T-cell (primary cell): ENCODE measurements at places on chromosomes 13 and 19. TPM values are rescaled to one million over a fixed set of nuclear protein-coding genes. Genes with fewer than 3 reads are reported as not detected.

TEX26 gene
- not detected for total RNA-seq

DNA sequence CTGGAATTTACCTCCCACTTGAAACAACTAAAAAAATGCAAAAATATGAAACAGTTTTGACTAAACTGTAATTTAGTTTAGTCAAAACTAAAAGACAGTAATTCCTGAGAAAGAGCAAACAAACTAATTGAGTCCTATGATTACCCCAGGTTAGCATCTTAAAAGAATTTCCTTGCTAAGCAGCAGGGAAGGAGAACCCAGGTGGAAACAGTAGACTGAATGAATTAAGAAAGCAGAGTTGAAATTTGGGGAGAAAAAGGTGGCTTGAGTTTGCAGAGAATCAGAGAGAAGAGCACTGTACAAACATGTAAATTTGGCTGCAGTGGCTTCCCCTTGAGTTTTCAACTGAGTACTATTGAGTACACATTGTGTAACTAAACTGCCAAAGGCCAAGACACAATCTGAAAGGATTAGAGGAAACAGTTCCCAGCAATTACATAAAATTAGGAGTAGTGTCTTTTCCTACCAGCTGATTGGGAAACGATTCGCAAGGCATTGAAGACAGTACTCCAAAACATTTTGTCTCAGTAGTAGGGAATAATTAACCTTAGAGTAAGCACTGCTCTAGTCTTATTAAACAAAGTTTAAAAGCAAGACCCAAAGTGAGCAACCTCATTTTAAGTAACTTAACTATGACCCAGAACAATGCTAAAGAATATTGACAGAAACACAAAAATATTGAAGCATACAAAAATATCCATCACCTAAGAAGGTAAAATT is 820.5 kb downstream of the DACH1 start:
- H3K4me3 ChIP-seq: no peak overlapping the region
- H3K27me3 ChIP-seq: no peaks in the 10 kb centered on the region
- DNase-seq: no peak
- H3K27ac ChIP-seq: no peak overlapping the region
- no peaks in the 10 kb centered on the region for H3K36me3 ChIP-seq

GRCh38 chr13:87607266-87607665 is 63.9 kb upstream of the SLITRK5 start:
- no peak overlapping the region for H3K27ac ChIP-seq
- DNase-seq: no peak
- no peaks in the 10 kb centered on the region for H3K4me1 ChIP-seq
- H3K27me3 ChIP-seq: no peaks in the 10 kb centered on the region

DNA sequence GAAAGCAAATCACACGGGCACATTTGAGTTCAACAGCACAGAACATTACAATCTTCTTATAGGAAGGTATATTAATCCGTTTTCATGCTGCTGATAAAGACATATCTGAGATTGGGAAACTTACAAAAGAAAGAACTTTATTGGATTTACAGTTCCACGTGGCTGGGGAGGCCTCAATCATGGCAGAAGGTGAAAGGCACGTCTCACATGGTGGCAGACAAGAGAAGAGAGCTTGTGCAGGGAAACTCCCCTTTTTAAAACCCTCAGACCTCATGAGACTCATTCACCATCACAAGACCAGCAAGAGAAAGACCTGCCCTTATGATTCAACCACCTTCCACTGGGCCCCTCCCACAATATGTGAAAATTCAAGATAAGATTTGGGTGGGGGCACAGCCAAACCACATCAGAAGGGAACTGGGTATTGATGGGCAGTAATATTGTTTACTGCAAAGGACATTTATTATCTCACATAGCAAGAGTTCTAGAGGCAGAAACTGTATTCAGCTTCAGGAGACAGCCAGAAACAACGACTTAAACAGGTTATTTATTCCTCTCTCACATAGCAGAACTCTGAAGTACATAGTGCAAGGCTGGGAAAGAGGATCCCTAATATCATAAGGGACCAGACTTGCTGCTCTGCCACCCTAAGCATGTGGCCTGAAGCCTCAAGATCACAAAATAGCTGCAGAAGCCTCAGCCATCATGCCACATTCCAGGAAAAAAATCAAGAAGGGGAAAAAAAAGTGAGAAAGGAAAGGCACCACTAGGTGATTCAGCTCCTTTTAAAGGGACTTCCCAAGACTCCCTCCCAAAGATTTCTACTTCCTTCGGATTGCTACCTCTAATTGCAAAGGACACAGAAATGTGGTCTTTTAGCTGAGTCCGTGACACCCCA is 23.1 kb downstream of the FXYD5 start:
- peaks cover 19% of the 10 kb centered on the region for H3K4me1 ChIP-seq
- H3K27ac ChIP-seq: no peak overlapping the region
- no peak for DNase-seq
- no peaks in the 10 kb centered on the region for H3K27me3 ChIP-seq

ATP4B gene
- not detected for total RNA-seq

DNA sequence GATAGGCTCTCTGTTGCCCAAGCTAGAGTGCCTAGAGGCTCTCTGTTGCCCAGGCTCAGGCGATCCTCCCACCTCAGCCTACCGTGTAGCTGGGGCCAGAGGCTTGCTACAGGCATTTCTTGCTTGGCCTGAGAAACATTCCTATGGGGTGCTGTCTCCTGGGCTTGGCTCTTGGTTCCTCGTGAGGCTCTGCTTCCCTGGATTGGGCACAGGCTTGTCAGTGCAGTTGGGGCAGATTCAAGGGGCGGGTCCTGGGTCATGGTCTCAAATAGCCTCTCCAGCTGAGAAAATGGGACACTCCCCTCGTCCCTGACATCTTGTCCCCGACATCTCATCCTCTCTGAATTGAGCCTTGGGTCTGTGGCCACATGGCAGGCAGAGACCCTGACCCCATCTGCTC is 4.9 kb downstream of the TSSK6 start:
- H3K36me3 ChIP-seq: peaks cover 28% of the 10 kb centered on the region
- no peak overlapping the region for H3K4me3 ChIP-seq
- H3K4me1 ChIP-seq: peaks cover 17% of the 10 kb centered on the region
- no peak overlapping the region for H3K27ac ChIP-seq
- H3K27me3 ChIP-seq: no peaks in the 10 kb centered on the region

CRB3 gene
- 6.1 TPM for total RNA-seq

GRCh38 chr13:20451397-20451796 is 74.3 kb downstream of the CRYL1 start:
- no peak for DNase-seq
- H3K4me1 ChIP-seq: no peaks in the 10 kb centered on the region
- H3K27ac ChIP-seq: no peak overlapping the region
- H3K36me3 ChIP-seq: no peaks in the 10 kb centered on the region
- no peak overlapping the region for H3K4me3 ChIP-seq

GPC5 gene
- total RNA-seq: 0.28 TPM

DNA sequence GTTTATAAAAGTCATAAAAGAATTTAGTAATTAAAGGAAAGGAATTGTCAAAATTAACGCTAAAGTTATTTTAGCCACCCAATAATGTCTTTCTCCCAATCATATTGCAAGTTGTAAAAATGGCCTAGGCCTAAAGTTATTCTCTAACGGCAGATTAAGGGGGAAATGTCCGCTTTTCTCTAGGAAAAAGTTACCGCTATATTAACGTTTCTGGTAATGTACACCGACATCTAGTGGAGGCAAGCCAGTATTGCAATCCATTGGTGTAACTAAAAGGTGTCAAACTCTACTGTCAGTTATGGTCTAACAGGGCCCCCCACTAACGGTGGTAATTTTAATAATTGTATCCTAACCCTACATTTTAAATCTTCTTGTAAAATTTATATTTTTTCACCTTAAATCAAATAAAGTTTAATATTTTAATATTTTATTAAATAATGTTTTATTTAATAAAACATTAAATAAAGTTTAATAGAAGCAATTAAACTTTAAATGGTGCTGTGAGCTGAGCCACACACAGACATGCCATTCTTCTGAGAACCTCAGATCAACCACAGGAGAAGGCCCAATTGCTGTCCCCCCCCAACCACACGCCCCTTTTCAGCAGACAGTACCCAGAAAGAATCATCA is 35.9 kb upstream of the ZSCAN5A start:
- H3K27me3 ChIP-seq: no peaks in the 10 kb centered on the region
- no peaks in the 10 kb centered on the region for H3K36me3 ChIP-seq
- no peak overlapping the region for H3K4me3 ChIP-seq
- H3K4me1 ChIP-seq: no peaks in the 10 kb centered on the region
- H3K27ac ChIP-seq: no peak overlapping the region

PRRG2 gene
- total RNA-seq: 0.37 TPM

DNA sequence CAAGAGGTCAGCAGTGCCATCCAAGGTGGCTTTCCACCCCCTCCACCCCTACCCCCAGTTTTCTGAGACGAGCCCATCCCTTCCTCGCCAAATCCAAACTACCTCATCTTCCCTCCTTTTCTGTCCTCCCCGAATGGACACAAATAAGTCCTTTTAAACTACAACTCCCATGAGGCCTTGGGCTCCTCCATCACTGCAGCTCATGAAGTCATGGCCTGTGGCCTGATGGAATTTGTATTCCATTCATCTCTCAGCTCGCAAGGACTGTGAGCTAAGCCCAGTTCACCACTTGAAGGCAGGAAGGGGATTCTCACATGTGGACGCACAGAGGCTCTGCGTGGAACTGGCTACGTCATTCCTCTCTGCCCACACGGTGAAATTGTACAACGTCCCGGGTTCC is 12.5 kb downstream of the PTPRH start:
- H3K27me3 ChIP-seq: peaks cover 58% of the 10 kb centered on the region
- no peaks in the 10 kb centered on the region for H3K36me3 ChIP-seq
- H3K4me3 ChIP-seq: no peak overlapping the region

GRCh38 chr13:50125304-50125553 is 110.0 kb downstream of the KCNRG start:
- H3K36me3 ChIP-seq: peaks cover 3% of the 10 kb centered on the region
- H3K27ac ChIP-seq: peak overlapping the region; percentile 96
- peaks cover 37% of the 10 kb centered on the region for H3K27me3 ChIP-seq
- DNase-seq: no peak
- peak overlapping the region; percentile 87 for H3K4me3 ChIP-seq

C13orf46 gene
- 18.4 TPM for total RNA-seq

HSH2D gene
- 37.0 TPM for total RNA-seq

GRCh38 chr13:85995788-85996418 is 196.7 kb upstream of the SLITRK6 start:
- no peak overlapping the region for H3K4me3 ChIP-seq
- H3K4me1 ChIP-seq: no peaks in the 10 kb centered on the region
- H3K36me3 ChIP-seq: no peaks in the 10 kb centered on the region
- H3K27me3 ChIP-seq: no peaks in the 10 kb centered on the region
- H3K27ac ChIP-seq: no peak overlapping the region

PALM gene
- total RNA-seq: not detected

GRCh38 chr19:18762125-18763023 is 28.7 kb downstream of the COMP start:
- no peaks in the 10 kb centered on the region for H3K36me3 ChIP-seq
- DNase-seq: no peak
- H3K4me3 ChIP-seq: no peak overlapping the region
- H3K27me3 ChIP-seq: no peaks in the 10 kb centered on the region
- no peaks in the 10 kb centered on the region for H3K4me1 ChIP-seq

- H3K4me1 ChIP-seq: no peaks in the 10 kb centered on the region
- H3K36me3 ChIP-seq: no peaks in the 10 kb centered on the region
- H3K4me3 ChIP-seq: no peak overlapping the region
- DNase-seq: no peak
- H3K27me3 ChIP-seq: no peaks in the 10 kb centered on the region
Observed at GRCh38 chr19:38743394-38744297, 628 bp downstream of the CAPN12 start.

- H3K4me1 ChIP-seq: no peaks in the 10 kb centered on the region
- H3K4me3 ChIP-seq: no peak overlapping the region
- no peaks in the 10 kb centered on the region for H3K27me3 ChIP-seq
- H3K27ac ChIP-seq: no peak overlapping the region
- H3K36me3 ChIP-seq: no peaks in the 10 kb centered on the region
Observed at GRCh38 chr13:41833201-41833600, 127.7 kb downstream of the VWA8 start.

GRCh38 chr13:110047496-110047895 is 259.5 kb downstream of the COL4A1 start:
- H3K27ac ChIP-seq: no peak overlapping the region
- H3K4me3 ChIP-seq: no peak overlapping the region
- H3K27me3 ChIP-seq: no peaks in the 10 kb centered on the region

DZIP1 gene
- 0.12 TPM for total RNA-seq

BCAM gene
- 0.39 TPM for total RNA-seq

ZNF382 gene
- total RNA-seq: 10.4 TPM

FREM2 gene
- total RNA-seq: 0.03 TPM

DNA sequence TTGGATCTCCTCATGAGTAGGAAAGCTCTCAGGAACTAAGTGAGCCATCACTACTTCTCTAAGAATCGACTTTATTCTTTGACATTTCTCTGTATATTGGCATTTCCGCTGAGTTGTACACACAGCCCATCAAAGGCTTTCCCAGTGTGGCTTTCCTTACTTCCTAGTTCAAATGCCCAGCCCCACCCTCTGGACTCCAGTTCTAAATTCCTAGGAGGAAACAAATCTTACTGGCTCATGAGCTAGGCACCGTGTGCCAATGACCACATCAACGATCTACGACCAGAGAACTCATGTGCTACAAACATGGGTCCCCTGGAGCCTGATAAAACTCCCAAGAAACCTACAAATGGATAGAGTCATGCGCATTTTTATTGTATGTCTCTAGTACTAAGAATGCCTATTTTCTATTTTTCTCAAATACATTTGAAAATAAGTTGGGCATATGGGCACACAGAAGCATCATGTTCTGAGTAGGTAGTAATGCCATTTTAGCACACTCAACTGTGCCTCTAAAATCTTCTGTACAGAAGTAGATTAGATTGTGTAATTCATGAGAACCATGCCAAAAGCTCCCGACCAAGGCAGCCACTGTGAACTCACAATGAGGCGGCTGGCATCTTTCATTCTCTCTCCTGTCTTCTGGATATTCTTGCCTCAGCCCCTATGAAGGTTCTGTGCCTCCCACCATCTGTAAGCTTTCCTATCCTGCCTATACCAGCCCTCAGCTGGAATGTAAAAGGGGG is 10.5 kb upstream of the RAP2A start:
- no peak overlapping the region for H3K4me3 ChIP-seq
- no peaks in the 10 kb centered on the region for H3K4me1 ChIP-seq
- no peak overlapping the region for H3K27ac ChIP-seq
- H3K27me3 ChIP-seq: no peaks in the 10 kb centered on the region
- H3K36me3 ChIP-seq: no peaks in the 10 kb centered on the region
- DNase-seq: no peak

DNA sequence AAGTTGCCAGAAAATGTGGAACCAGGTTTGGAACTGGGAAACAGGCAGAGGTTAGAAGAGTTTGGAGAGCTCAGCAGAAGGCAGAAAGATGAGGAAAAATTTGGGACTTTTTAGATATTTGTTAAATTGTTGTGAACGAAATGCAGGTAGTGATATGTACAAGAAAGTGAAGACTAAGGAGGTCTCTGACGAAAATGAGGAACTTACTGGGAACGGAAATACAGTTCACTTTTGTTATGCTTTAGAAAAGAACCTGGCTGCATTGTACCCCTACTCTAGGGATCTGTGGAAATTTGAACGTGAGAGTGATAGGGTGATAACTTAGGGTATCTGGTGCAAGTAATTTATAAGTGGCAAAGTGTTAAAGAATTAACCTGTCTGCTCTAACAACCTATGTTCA is 632.4 kb downstream of the SLITRK5 start:
- H3K27ac ChIP-seq: no peak overlapping the region
- H3K4me1 ChIP-seq: no peaks in the 10 kb centered on the region
- H3K4me3 ChIP-seq: no peak overlapping the region
- H3K27me3 ChIP-seq: no peaks in the 10 kb centered on the region
- no peaks in the 10 kb centered on the region for H3K36me3 ChIP-seq
